Stimulated activated CD8-positive, alpha-beta memory T cell treated with anti-CD3 and anti-CD28 coated beads, Interleukin-12 subunit alpha, Interleukin-12 subunit beta, amount 100 ng/mL, for 1 hour (primary cell): ENCODE measurements at places on chromosomes 6 and 20.

DNA sequence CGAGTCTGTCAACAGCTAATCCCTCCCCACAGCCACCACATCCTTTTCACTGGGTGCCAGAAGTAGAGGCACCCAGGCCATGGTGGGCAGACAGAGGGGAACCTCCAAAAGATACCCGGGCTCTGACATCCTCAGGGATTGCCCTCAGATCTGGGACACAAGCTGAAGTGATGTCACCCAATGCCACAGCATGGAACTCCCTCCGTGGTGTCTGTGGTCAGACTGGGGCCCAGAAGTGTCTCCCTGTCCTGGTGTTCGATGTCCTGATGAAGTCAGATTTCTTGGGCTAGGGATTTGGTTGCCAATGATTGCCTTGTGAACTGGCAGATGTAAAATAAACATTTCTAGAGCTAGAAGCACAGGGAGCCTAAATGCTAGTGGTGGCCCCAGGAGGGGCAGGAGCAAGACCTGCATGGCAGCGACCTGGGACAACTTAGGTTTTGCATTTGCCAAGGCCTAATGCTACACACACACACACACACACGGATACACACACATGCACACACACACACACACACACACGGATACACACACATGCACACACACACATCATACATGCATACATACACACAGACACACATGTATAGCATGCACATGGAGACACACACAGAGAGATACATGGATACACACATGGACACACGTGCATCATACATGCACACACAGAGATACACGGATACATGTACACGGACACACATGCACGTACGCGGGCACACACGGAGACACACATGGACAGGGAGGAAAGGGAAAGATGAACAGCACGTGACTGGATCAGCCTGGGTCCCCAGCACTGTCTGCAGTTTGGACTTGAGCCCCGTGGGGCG, 221.0 kb downstream of the NFATC2 start:
- no peak for DNase-seq

GRCh38 chr6:141195251-141195832, 937.4 kb upstream of the GJE1 start:
- no peak for DNase-seq

DNA sequence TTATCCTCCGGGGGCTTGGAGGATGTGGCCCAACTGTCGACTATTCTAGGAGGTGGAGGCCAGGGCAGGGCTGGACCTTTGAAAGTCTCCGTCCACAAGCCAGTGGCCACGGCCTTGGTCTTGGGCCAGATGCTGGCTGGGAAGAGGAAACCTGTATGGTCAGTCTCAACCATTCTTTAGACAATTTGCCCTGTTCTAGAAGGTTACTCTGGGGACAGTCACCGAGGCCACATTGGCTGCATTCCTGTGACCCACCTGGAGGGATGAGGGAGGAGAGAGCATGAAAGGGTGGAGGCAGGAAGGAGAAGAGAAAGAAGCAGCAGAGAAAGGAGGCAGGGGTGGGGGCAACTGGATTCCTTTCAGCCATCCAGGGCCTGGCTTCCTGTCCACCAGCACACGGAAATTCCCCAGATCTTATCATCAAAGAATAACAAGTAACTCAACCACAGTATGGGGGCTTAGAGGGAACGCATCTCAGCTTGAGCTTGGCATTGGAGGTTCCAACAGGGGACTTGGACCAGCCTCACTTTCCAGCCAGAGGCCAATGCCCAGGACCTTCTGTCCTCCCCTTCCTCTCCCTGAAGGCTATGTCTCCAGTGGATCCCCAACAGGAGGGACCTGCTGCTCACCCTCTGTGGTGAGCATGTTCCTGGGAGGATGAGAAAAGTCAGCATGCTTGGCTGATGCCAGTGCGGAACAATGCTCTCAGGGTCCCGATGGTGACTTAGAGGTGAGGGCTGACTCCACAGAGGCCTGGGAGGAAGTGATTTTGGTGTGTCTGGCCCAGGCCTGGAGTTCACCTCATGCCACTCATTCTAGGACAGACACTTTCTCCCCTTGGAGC, 30.4 kb downstream of the TGM2 start:
- no peak for DNase-seq

GRCh38 chr6:126945812-126946360, 172.6 kb upstream of the RSPO3 start:
- DNase-seq: no peak

- no peak for DNase-seq
Observed at GRCh38 chr6:35488517-35488862, 8.4 kb downstream of the TEAD3 start.

GRCh38 chr6:5763407-5763806, 243.3 kb downstream of the NRN1 start:
- DNase-seq: no peak

DNA sequence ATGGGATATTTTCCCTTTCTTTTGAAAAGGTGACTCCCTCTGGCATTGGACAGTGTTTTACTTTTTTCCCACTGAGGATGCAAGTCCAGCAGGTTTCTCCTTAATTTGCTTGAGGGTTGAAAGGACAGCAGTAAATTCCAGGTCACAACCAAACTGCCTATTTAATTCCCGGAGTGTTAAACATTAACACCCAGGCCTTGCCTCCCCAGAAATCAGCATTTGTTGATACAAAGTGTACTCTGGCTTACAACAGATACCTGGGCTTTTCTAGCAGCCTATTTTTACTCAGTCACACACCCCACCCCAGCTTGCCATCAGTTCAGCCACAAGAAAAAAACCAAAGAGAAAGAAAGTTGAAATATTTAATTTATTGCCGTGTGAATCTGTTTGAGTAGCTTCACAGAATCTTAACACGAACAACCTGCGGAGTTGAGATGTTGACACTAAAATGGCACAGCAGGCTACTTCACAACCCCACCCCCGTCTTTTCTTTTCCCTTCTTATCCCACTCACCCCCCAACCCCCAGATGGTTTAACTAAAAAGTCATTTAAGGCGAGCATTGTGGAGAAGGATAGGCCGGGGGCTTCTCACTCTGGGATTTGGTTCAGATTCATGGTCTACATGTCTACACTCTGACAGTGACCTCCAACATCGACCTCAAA, 45.7 kb downstream of the MYLIP start:
- DNase-seq: no peak

- no peak for DNase-seq
Observed at GRCh38 chr20:3686867-3687321, 5.1 kb upstream of the ADAM33 start.

- no peak for DNase-seq
Observed at GRCh38 chr20:17732907-17733521, 33.2 kb downstream of the BANF2 start.

GRCh38 chr20:40464731-40465208, 224.3 kb downstream of the MAFB start:
- DNase-seq: no peak

DNA sequence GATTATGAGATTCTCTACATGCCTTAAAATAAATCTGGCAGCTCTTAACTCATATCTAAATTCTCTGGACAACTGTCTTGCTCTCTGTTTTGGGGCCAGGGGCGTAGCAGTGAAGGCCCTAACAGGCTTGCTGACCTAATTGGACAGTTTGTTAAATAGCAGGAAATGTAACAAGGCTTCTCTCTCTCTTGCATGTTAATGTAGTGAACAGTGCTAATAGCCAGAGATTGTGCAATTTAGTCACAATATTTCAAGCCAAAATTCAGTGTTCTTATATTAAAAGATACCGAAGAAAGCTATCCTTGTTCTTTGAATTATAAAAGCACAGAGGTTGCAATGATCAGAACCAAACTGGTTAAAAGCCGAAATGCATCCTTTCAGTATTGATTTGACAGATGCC, 3.0 kb downstream of the PPP1R3D start:
- DNase-seq: no peak

GRCh38 chr6:18978337-18979128, 591.4 kb downstream of the RNF144B start:
- DNase-seq: no peak

DNA sequence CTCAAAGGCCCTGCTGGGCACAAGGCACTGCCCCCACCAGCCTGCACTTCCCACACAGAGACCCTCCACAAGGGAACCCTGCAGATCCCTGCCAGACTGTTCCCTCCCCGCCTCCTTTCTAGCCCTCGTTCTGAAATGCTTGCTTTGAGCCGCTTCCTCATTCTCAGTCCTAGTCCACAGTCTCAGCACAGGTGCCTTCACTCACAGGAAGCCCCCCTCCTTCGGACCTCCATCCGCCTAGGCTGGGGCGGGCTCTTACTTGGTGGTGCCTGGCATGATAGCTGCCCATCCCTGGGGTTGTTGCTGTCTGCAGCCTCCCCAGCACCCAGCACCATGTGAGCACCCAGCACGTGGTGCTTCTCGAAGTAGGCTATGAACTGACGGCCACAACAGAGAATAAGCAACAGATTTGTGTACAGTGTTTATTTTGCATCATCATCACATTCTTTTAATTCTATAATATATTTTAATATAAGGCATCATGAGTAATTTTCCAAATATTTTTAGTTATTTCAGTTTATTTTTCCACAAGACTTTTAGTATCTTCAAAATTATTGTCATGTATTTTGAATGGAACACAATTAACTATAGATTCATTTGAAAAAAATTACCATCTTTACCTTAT, 12.3 kb downstream of the CST5 start:
- DNase-seq: no peak

DNA sequence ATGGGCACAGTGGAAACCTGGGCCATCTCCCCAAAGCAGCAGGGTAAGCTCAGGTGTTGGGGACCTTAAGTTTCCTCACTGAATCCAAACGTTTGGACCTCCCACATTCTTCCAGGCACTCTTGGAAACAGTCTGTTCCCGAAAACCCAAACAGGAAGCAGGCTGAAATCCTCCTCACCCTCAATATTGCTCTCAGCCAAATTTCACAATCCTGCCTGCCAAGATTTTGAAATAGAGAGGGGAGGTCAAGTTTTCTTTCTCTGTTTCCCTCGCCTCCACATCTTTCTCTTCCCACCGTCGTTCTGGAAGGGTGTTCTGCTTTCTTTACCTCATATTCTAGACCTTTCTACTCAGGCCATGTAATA, 392.0 kb upstream of the SASH1 start:
- no peak for DNase-seq

DNA sequence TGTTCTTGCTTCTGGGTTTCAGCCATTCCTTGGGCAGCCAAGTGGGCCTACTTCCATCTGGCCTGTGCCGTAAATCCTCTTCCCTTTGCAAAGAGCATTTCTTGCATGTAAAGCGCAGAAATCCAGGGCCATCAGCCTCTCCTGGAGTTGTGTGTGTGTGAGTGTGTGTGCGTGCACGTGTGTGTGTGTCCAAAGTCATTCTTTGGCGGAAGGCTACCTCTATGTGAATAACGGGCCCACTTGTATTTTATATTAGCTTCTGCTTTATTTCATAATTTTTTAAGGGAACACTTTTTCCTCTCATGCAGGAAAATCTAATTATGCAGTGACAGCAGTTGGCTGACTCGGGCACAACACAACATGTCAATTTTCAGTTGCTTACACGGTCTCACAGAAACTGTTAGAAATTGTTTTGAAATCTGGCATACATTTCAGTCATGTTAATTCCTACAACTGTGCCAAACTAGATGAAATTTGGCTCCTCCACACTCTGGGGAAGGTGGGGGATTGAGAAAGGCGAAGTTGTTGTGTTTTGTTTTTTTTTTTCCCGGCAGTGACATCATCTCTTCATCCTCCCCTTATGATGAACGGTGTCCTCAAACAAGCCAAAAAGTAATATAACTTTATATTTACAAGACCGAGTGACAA, 223.7 kb upstream of the TSHZ2 start:
- no peak for DNase-seq
